ENCODE measurements at places on chromosomes 2 and 18. TPM values are rescaled to one million over a fixed set of nuclear protein-coding genes. Genes with fewer than 3 reads are reported as not detected.

NPHP1 gene
- 0.55 TPM for total RNA-seq

ADRA2B gene
- 0.32 TPM for total RNA-seq

VWA3B gene
- 0.41 TPM for total RNA-seq

DNA sequence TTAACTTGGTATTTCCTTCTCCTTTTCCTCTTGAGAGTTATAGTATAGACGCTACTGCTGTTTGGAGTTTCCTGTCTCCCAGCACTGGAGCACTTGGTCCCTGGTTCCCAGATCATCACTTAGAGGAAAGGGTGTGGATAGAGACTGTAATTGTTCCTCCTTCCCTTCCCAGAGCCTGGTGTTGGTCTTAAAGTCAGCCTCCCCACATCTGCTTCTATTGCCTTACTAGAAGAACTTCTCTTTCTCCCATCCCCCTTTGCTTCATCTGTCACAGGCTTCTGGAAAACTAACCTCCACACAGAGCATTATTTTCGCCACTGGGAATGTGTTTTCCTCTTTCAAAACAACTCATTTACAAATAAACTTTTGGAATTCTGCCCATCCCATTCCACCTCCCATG, 131.0 kb downstream of the CCDC85A start:
- DNase-seq: no peak

- DNase-seq: no peak
Observed at GRCh38 chr2:8389431-8390108, 292.3 kb upstream of the ID2 start.

DNA sequence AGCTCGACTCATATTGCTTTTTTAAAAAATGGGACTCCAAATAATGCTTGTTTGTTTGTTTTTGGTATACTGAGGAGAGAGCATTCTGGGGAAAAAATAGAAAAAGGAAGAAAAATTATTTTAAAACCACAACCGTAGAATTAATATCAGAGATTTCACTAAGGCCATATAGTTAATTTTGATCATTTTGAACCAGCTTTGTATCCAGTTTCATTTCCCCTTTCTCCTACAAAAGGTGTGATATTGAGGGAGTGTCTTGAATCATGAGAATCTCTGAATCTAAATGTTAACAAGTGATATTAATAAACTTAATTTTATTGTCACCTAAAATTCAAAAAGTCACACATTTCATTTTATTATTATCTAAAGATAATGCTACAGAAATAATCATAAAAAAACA, 198.5 kb upstream of the GALNT5 start:
- DNase-seq: no peak

- peak; percentile 36 for DNase-seq
Observed at GRCh38 chr2:176768185-176768584, 444.4 kb upstream of the HNRNPA3 start.

- no peak for DNase-seq
Observed at GRCh38 chr2:19653509-19653908, 248.3 kb downstream of the TTC32 start.

- no peak for DNase-seq
Observed at GRCh38 chr18:53838746-53839145, 385.7 kb downstream of the MBD2 start.

DNA sequence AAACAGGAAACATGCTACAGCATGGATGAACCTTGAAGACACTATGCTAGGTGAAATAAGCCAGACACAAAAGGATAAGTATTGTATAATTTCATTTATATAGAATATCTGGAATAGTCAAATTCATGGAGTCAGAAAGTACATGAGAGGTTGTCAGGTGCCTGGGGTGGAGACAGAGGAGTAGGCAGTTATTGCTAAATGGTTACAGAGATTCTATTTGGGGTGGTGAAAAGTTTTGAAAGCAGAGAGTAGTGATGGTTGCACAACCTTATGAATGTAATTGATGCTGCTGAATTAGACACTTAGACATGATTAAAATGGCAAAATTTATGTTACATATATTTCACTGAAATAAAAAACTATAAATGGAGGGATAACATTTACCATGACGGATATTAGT, 197.4 kb downstream of the VAPA start:
- DNase-seq: no peak

RSAD2 gene
- 4.2 TPM for total RNA-seq

MYCN gene
- total RNA-seq: 0.82 TPM

- DNase-seq: no peak
Observed at GRCh38 chr2:239278941-239279365, 121.9 kb downstream of the HDAC4 start.

RASGRP3 gene
- total RNA-seq: 16.5 TPM

- DNase-seq: no peak
Observed at GRCh38 chr2:20355131-20355530, 4.5 kb upstream of the PUM2 start.

GRCh38 chr2:137049518-137049917, 284.2 kb downstream of the THSD7B start:
- DNase-seq: no peak

DNA sequence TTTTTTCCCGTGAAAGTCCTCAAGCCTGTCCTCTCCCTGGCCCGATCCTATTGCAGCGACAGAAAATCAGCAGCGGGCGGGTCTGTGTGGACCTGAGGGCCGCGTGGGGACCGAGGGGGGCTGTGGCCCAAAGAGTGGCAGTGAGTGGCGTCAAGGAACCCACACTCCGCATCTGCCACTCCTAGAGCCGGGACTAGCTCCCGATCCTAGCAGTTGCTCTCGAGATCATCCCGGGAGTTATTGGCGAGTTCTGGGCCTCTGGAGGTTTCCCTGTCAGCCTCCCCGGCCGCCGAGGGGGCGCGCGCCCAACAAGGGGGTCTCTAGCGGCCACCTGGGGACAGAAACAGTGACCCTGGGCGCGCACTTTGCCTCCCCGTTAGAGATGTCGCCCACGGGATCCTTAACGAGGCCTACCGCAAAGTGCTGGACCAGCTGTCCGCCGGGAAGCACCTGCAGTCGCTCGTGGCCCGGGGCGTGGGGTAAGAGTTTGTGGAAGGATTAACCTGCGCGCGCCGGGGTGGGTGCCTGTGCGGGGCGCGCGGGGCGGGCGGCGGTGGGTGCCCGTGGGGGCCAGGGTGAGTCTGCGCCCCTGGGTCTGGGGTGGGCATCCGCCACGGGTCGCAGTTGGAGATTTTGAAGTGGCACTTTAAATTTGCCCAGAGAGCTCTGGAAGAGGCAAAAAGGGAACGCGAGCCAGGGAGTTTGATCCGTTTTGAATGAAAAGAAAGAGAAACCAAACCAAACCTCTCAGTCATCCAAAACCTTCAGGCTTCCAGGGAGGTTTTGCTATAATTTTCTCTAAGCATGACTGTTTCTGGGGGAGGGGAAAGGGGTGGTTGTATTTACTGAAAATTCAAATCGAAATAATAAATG, 3.5 kb downstream of the ADCYAP1 start:
- DNase-seq: no peak

- DNase-seq: peak; percentile 40
Observed at GRCh38 chr18:51897884-51898283, 442.1 kb upstream of the DCC start.

- peak; percentile 92 for DNase-seq
Observed at GRCh38 chr2:62293490-62294271, 97.8 kb downstream of the B3GNT2 start.

APCDD1 gene
- 10.8 TPM for total RNA-seq

- DNase-seq: no peak
Observed at GRCh38 chr2:237875256-237876060, 16.0 kb downstream of the RAMP1 start.

DNA sequence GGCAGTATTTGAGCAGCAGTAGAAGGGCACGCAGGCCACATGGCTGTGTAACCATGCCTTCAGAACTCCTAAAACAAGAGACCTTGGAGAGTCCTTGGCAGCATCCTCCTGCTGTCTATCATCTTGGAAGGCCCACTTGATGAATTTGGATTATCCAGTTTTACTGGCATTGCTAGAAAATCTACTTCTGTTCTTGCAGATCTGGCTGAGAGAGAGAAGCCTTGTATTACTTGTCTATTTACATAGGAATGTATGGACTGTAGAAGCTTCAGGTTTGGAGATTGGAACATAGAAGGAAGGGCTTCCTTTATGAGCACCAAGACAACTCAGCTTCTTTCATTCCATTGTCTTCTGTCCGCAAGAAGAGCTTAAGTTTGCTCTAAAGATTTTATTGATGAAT, 16.1 kb upstream of the GPBAR1 start:
- no peak for DNase-seq

DNA sequence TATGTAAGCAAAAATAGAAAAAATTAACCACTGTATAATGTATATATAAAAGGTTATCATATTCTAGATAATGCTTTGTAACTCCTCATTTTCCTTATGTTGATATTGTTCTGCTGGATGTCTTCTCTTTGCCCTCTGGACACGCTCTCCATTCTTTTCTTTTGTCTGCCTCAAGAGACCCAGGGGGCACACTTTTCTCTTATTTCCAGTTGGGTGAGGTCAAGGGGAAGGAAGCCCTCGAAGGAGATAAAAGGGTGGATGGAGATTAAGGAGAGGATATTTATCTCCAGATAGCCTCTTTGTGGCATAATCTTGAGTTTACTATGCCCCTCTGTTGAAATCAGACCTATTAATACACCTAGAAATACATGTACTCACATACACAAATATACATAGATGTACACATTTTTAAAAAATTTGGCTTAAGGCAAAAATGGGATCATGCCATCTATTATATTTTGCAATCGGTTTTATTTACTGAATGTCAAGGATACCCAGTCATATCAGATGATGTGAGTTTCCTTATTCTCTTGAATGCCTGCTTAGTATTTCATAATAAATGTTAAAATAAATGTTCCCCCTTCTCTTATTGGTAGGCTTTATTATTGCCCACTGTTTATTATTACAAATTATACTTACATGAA, 65.3 kb downstream of the LCLAT1 start:
- DNase-seq: no peak

DNA sequence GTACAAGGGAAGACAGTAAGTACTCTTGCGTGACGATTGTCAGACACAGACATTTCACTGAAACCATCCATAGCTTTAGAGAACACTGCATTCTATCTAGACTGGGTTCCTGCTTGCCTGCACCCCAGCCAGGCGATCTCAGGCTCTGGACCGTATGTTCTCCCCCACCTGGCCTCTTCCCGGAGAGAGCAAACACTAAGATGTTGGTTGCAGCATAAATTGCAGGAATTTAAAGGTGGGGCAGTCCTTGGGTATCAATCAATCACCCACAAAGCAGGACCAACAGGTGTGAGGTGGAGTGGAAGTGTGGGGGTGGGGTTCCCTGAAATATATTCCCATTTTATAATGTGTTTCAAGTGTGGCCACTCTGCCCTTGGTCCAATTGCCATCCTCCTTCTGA, 103.6 kb upstream of the TGFA start:
- no peak for DNase-seq

DNA sequence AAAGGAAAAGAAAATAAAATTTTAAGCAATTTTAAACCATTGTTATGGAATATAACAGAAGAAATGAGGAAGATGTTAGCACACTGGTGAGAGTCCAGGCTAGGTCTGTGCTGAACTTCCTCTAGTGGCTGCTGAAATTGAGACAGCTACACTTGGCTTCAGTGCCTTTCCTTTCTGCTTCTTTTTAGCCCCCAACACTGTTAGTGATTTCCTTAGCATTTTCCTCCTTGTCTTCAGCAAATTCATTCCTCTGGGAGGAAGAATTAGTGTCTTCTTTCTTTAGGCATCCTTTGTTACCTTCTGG, 47.6 kb downstream of the ITGAV start:
- DNase-seq: no peak

GRCh38 chr2:220335591-220335915, 708.1 kb downstream of the SLC4A3 start:
- DNase-seq: no peak

DNA sequence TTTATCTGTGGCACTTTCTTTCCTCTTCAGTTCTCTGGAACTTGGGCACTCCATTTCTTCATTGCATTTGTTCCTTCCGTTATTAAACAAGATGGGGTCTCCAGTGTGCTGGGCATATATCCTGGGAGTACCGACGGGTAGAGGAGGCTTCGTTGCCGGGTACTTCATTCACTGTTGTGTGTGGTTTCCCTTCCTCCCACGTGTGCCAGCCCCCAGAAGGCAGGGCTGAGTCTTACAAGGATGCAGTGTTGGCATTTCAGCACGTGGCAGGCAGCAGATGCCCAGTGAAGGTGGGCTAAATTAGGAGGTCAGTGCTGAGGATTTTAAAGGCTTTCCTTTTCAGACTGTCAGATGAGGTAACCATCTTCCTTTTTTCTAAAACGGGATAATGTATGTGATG, 58.6 kb downstream of the MGAT5 start:
- no peak for DNase-seq

- DNase-seq: no peak
Observed at GRCh38 chr2:208373460-208374089, 33.0 kb upstream of the PTH2R start.

DNA sequence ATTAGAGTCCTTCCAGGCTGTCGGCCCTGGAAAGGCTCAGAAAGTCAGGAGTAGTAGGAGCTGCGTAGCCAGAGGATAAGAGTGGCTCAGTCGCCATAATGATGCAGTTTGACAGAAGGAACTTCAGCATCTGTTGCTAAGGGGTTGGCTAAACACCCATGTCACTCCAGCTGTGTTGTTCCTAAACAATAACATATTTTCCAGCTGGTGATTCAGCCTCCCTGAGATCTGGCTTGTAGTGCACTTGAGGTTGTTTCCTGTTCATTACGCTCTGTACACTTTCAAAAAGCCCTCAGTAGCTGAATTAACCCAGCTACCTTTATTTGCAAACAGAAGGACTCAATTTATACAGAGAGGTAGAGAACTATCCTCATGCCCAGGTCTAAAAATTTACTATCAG, 39.7 kb upstream of the EPAS1 start:
- DNase-seq: no peak

GRCh38 chr2:134035605-134036370, 218.1 kb upstream of the MGAT5 start:
- no peak for DNase-seq

ANKRD29 gene
- 2.0 TPM for total RNA-seq

DNA sequence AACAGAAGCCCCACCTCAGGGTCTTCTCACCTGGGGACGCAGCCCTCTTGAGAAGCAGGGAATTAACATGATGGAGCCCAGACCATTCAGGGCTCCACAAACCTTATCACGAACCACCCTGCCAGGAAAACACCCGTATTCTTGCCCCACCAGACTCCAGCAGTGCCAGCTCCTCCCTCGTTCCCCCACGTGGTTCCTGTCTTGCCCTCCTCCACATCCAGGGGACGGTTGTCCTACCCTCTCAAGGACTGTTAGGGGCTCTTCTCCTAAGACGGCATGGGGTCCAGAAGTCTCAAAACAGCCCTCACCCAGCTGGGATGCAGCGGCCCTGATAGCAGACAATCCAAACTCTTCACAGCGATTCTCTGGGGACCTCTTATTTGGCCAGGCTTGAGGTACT, 372.2 kb upstream of the HS6ST1 start:
- no peak for DNase-seq
